ENCODE measurements at places on chromosomes 5 and 9. TPM values are rescaled to one million over a fixed set of nuclear protein-coding genes. Genes with fewer than 3 reads are reported as not detected.

DNA sequence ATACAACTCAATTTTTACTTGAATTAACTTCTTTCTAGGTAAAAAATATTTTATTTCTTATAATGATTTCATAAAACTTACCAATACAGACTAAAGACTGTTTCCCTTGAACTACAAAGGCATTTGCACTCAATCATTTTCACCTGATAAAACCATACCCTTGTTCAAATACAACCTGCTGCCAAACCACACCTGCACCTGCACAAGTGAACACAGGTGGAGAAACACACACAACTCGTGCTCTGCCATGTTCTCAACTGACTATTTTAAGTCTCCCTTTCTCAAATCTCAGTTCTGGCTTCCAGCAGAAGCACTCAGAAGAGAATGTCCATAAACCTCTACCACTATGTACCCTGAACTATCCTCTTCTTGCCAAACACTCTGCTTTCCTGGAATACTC lies 1892.1 kb downstream of the MAT2B start:
- DNase-seq, result no peak

- no peak for DNase-seq
These were observed 190.5 kb downstream of the NXNL2 start for GRCh38 chr9:88725300-88726019.

DNA sequence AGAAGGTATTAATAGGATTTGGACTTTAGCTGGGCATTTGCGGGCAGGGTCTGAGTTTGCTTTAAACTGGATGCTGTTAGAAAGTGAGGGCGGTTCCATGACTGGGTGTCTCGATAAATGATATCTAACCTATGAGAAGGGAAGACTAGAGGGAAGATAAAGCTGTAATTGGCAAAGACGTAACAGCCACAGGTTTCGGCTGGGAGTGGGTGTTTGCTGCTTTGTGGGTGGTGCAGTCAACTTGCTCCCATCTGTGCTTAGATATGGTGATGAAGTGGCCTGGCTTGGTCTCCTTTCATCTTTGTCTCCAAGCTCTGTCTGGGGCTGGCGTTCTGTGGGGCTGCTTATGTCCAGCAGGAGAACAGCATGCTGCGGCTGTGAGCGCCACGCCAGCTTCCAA lies 23.3 kb downstream of the OR2V1 start:
- DNase-seq, result no peak

DNA sequence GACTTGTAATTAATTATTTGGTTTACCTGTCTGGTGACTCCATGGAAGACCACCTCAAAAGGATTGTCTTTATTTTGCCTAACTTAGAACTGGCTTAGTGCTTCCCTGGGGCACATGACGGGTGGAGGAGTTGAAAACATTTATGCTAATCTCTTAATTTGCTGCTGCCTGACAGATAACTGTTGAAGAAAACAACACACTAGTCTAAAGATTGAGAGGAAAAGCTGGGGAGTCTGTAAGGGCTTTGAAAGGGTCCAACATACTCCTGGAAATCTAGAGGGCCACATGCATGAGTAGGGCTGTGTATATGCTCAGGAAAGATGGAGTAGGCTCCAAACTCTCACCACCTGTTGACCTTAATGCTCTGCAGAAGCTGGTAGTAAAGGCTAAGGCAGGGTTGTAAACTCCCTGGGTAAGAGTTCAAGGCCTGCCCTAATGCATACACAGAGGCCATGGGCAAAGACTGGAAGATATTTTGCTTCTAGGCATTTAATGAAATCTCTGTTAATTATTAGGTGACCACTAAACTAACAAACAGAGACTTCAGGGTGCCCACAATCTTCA lies 40.7 kb downstream of the NR3C1 start:
- no peak for DNase-seq

The MELK gene
- 91.5 TPM for total RNA-seq
